ENCODE measurements at places on chromosomes 3 and 15.
A peak's percentile ranks its signal among the peaks of the same experiment; 100 is the strongest.

GRCh38 chr3:66299891-66300290 lies 79.1 kb downstream of the SLC25A26 start:
- no peak for DNase-seq

DNA sequence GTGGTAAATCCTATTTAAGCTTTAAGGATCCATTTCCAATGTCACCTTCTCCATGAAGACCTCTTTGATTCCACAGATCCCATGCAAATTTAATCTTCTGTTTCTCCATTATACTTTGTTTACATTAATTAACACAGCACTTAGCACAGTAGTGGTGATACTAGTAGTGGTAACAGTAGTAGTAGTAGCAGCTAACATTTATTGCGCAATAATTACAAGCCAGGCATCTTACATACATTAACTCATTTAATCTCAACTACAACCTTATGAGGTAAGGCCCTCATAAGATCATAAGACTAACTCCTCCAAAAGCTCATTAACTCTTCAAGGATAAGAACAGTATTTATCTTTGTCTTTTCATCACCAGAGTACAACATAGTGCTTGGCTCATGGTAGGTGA lies 54.8 kb upstream of the FSIP1 start:
- DNase-seq = no peak

- no peak for DNase-seq
Measured at GRCh38 chr3:145266368-145266767, 894.6 kb downstream of the PLOD2 start.

DNA sequence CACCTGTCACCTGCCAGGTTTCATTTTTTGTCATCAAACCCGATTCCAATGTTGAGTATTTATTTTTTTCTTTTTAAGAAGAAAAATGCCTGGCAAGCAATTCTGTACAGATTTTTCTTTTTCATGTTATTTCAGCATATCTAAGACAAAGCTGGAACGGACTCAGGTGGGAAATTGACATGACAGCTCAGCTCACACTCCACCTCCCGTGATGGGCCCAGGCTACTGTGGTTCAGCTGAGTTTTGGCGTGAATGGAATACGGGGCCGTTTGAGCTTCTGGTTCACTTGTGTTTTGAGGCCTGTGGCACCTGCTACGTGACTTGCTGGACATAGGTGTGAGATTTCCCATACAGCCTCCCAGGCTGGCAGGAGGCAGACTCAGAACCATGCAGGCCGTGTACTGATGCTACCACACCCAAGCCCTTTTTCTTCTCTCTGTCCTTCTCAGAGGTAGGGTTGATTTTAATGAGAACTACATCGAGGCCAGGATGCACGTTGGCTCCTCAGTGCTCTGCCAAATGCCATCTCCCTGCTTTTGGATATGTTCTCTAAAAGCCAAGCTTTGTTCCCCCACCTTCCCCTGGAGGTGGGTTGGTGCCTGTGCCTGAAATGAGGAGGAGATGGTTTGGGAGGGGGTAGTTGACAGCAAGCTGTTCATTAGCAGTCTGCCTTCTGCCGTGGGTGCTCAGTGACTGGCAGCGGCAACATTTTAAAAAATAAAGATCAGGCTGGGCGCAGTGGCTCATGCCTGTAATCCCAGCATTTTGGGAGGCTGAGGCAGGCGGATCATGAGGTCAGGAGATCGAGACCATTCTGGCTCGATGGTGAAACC lies 48.7 kb downstream of the TRAK1 start:
- no peak for DNase-seq

- no peak for DNase-seq
Measured at GRCh38 chr15:85477730-85478129, 97.3 kb downstream of the AKAP13 start.

DNA sequence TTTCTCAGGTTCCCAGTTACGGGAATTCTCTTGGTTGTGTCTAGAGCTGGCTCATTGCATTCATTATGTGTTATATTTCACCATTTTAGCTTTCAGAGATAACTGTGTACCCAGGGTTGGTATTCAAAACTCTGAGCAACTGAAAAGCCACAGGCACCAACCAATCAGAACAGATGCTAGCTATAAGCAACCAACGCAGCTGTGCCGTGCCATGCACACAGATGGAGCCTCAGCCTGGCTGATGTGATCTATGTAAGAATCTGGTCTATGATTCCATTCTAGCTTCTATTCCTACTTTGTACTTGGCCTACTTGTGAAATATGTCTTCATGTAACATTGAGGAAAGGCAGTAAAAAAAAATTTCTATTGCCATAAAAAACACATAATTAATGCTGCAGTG lies 95.0 kb upstream of the CCDC80 start:
- no peak for DNase-seq

DNA sequence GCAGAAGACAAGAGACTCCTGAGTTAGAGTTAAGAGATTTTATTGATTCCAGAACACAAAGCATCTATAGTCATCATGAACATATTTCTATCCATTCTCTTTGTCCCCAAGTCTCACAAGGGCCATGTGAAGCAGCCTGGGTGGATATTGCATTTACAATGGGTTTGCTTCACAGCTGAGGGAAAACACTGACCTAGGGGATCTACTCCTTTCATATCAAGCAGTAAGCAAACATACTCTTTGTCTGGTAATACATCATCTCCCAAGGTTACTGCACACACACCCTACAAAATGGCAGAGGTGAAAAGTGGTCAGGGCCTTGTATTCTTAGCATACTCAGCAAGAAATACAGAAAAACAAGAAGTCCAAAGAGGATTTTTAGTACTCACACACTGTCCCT lies 267.7 kb upstream of the BCHE start:
- no peak for DNase-seq

DNA sequence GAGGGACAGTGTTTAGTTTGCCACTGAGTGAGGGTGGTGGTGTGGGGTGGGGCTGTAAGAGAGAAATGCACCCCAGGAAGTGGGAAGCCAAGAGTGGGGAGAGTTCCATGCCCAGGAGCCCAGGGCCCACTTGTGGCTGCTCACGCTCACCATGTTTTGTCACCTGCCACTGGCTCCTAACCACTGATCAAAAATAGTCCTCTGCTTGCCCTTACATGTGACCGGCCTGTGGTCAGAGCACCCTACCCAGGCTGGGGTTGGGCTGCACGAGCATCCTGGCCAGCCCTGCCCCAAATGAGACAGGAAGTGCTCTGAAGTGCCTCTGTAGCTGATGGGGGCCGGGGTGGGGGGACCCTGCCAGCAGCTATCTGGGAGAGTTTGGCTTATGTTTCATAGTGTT lies 216.3 kb downstream of the RPLP1 start:
- DNase-seq = peak; percentile 63

- DNase-seq = no peak
Measured at GRCh38 chr3:69143612-69144011, 21.2 kb upstream of the LMOD3 start.

- DNase-seq = no peak
Measured at GRCh38 chr15:77907824-77908751, 169.4 kb downstream of the TBC1D2B start.

DNA sequence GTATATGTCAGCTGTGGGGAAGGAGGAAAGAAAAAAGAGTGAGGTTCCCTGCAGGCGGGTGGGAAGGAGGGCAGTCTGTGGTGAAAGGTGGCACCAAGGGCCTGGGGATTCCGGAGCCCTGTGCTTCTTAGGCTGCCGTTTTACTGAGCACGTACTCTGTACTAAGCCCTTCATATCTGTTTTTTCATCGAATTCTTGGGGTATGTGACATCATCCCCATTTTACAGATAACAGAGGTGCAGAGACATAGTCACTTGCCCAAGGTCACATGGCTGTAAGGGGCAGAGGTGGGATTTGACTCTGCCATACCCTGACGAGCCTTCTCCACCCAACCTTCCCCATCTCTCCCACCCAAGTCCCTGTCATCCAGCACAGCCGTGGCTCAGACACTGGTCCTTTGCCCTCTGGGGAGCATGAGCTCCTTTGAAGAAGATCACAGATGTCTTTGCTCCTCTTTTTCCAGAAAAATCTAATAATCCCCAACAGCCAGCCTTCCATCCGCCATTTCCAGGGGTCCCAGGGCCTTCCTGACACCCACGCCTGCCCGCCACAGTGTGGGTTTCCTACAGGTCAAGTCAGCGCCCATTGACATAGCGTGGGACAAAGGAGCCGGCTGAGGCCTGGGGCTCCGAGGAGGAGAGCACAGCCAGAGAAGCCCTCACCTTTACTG lies 24.2 kb downstream of the CYP11A1 start:
- DNase-seq = no peak

GRCh38 chr15:33126559-33127290 lies 67.8 kb downstream of the FMN1 start:
- peak; percentile 65 for DNase-seq

- no peak for DNase-seq
Measured at GRCh38 chr3:32989171-32989570, 37.7 kb downstream of the CCR4 start.

DNA sequence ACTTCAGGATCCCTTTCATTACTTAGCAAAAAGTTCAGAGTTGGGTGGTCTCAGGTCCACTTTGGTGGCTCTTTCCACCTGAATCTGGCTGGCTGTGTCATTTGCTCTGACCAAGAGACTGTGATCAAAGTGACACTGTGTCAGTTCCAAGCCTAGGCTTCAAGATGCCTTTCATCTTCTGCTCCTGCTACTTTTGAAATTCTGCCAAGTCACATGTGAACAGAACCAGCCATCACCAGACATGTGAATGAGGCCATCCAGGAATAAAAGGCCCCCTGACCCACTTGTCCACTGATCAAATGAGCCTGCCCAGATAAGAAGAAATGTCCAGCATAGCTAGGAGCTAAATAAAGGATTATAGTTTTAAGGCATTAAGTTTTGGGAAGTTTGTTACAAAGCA lies 132.2 kb downstream of the OSBPL10 start:
- DNase-seq = no peak

DNA sequence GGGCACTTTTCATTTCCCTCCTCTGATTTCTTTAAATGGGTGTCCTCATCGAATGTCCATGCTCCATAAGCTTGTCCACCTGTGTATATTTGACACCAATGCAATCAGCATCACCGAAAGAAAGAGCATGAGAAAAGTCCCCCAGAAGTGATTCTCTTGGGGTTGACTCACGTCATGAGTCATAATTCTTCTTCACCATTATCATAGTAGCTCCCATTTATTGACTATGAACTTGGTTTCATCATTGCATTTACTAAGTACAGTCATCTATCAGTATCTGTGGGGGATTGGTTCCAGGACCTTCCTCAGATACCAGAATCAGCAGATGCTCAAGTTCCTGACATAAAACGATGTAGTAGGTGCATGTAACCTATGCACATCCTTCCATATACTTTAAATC lies 372.5 kb upstream of the CFAP20DC start:
- no peak for DNase-seq

DNA sequence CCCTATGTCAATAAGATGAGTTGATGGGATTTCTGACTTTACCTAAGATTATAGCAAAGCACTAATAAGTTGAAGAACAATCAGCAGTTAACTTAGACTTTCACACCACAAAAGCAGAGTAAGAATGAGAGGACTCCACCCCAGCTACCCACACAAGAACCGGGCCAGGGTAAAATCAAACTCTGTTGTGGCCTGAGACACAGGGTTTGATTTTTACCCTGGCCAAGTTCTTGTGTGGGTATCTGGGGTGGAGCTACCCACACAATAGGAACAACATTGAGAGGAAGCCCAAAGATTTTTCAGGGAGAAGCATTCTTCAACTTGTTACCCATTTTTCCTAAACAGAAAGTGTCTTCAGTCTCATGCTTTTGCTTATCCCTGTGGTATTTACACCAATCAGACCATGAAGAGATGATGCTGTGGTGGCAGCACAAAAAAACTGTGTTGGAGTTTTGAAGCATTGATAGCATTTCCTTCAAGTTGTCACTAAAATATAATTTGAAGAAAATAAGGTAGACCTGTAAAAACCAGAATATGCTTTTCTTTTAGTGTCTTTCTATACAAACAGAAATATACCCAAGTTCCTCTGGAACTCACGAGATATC lies 25.6 kb downstream of the CPOX start:
- DNase-seq = no peak

DNA sequence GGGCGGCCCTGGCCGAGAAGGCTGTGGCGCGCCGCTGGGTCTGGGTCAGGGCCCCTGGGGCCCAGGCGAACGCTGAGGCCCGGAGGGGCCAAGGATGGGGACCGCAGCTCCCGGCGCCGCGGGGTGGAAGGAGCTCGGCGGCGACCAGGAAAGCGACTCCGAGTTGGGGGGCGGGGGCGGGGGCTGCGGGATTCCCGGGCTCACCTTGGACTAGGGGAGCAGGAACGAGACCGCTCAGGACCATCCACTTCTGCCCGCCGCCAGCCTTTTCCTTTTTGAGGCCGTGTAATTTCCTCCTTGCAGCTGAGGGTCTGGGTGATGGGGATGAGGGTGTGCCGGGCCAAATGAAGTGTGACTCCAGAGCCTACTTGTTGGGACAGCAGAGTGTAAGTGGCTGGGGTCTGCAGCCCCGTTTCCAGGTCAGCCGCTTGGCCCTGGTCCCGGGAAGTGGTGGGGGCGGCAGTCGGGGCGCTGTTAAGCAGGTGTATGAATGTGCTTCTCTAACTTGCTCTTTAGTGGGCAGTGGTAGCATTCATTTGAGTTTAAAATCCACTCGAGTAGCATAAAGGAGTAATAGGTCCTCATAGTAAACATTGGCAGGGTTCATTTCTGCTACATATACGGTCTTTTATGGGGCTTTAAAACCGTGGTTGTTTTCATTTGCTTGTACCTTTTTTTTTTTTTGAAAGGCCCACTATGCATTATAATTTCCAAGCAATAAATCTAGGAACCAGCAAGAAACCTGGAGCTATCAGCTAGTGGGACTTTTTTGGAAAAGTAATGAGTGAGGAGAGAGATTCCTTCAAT lies 717 bp downstream of the PXK start:
- DNase-seq = peak; percentile 28

DNA sequence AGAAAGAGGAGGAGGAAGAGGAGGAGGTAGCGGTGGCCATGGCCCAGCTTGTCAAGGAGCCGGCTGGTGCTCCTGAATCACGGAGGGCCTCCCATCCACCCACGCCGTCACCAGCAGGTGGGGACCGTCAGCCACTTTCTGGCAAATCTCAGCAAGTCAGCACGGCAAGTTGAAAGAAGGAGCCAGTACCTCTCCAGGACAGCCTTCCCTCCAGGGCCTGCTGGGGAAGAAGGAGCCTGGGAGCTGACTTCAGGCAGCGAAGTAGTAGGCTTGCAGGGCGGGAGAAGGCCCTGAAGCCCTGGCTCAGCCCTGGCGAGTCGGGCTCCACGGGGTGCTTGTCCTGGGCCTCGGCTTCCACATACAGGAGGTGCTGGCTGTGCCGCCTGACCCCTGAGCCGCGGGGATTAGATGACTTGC lies 99.2 kb upstream of the TRPM1 start:
- DNase-seq = peak; percentile 75

GRCh38 chr3:43531835-43532234 lies 90.0 kb downstream of the ANO10 start:
- no peak for DNase-seq

GRCh38 chr3:22361521-22361920 lies 610.5 kb upstream of the ZNF385D start:
- DNase-seq = no peak
